ENCODE measurements at places on chromosomes 2 and 18.

- no peak overlapping the region for H3K4me3 ChIP-seq
- no peak for DNase-seq
- peak overlapping the region; percentile 57 for H3K27ac ChIP-seq
- no peaks in the 10 kb centered on the region for H3K36me3 ChIP-seq
- peaks cover 70% of the 10 kb centered on the region for H3K4me1 ChIP-seq
Measured at GRCh38 chr2:120938045-120938771, 202.5 kb downstream of the GLI2 start.

GRCh38 chr18:35519148-35519899 is 21.6 kb upstream of the INO80C start:
- peaks cover 2% of the 10 kb centered on the region for H3K4me1 ChIP-seq
- no peaks in the 10 kb centered on the region for H3K27me3 ChIP-seq
- no peak for DNase-seq
- no peaks in the 10 kb centered on the region for H3K36me3 ChIP-seq
- no peak overlapping the region for H3K4me3 ChIP-seq

GRCh38 chr18:5885361-5885760 is 10.0 kb downstream of the TMEM200C start:
- no peak overlapping the region for H3K4me3 ChIP-seq
- H3K27me3 ChIP-seq: peaks cover 16% of the 10 kb centered on the region
- no peaks in the 10 kb centered on the region for H3K36me3 ChIP-seq
- no peak for DNase-seq
- H3K4me1 ChIP-seq: peaks cover 4% of the 10 kb centered on the region

GRCh38 chr2:62382757-62383156 is 123.2 kb downstream of the TMEM17 start:
- H3K27ac ChIP-seq: no peak overlapping the region
- H3K4me1 ChIP-seq: no peaks in the 10 kb centered on the region
- no peaks in the 10 kb centered on the region for H3K36me3 ChIP-seq
- no peak overlapping the region for H3K4me3 ChIP-seq
- H3K27me3 ChIP-seq: no peaks in the 10 kb centered on the region
- DNase-seq: no peak

- H3K4me3 ChIP-seq: no peak overlapping the region
- peaks cover 10% of the 10 kb centered on the region for H3K27me3 ChIP-seq
- H3K27ac ChIP-seq: no peak overlapping the region
Measured at GRCh38 chr18:2910751-2911425, 64.1 kb downstream of the EMILIN2 start.

GRCh38 chr2:231422056-231422455 is 26.5 kb downstream of the B3GNT7 start:
- no peak overlapping the region for H3K4me3 ChIP-seq
- no peaks in the 10 kb centered on the region for H3K36me3 ChIP-seq
- H3K27ac ChIP-seq: no peak overlapping the region
- no peak for DNase-seq
- no peaks in the 10 kb centered on the region for H3K4me1 ChIP-seq

DNA sequence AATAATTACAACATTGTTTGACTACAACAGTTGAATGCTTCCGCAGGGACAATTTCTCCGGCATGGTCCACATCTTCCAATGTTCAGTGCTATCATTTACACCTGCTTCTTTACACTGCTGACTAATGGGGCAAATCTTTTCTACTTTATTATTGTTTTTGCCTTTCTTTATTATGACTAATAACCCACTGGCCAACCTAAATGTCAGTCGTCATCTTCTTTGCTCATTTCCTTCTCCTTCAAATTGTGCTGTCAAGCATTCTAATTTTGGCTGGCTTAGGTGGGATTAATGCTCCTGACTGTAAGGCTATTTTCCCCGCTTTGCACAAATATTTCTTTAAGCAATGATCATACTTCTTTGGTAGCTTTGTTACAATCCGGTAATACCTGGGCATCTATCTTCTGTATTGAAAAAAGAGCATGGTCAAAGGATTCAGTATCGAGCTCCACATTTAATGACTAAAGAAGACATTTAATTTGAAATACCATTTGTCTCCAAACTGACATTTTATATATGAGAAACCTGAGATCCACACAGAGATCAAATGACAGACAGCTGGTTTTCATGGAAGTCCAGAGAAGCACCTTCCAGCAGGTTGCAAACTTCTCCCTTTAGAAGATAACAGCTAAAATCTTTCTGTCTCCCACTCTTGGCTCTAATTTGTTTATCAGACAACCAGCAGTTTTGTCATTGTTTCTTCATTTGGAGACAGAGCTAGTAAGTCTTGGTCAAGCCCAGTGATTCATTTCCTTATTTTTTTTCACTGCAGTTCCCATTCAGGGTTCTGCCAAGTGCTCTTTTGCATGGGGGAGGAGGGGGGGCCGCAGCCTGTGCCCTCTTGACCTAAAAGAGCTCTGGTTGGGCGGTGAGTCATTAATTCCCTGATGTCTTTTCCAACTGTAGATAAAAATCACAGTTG is 132.9 kb downstream of the SOCS6 start:
- H3K27me3 ChIP-seq: no peaks in the 10 kb centered on the region
- H3K4me1 ChIP-seq: peaks cover 22% of the 10 kb centered on the region
- no peak overlapping the region for H3K4me3 ChIP-seq
- peak; percentile 84 for DNase-seq
- no peak overlapping the region for H3K27ac ChIP-seq

GRCh38 chr2:241546771-241547498 is 11.6 kb upstream of the BOK start:
- no peak overlapping the region for H3K27ac ChIP-seq
- no peak overlapping the region for H3K4me3 ChIP-seq
- H3K36me3 ChIP-seq: no peaks in the 10 kb centered on the region
- peaks cover 77% of the 10 kb centered on the region for H3K27me3 ChIP-seq

- H3K36me3 ChIP-seq: peaks cover 17% of the 10 kb centered on the region
- no peak for DNase-seq
- no peak overlapping the region for H3K27ac ChIP-seq
- H3K27me3 ChIP-seq: no peaks in the 10 kb centered on the region
Measured at GRCh38 chr2:178388287-178388686, 62.7 kb downstream of the PRKRA start.

GRCh38 chr2:10610213-10610910 is 79.4 kb downstream of the NOL10 start:
- no peaks in the 10 kb centered on the region for H3K27me3 ChIP-seq
- no peak for DNase-seq
- H3K36me3 ChIP-seq: peaks cover 10% of the 10 kb centered on the region
- H3K4me3 ChIP-seq: no peak overlapping the region

GRCh38 chr18:45254709-45255082 is 360.6 kb upstream of the SLC14A2 start:
- H3K36me3 ChIP-seq: no peaks in the 10 kb centered on the region
- peaks cover 51% of the 10 kb centered on the region for H3K4me1 ChIP-seq
- no peak overlapping the region for H3K4me3 ChIP-seq
- peak; percentile 84 for DNase-seq
- no peaks in the 10 kb centered on the region for H3K27me3 ChIP-seq

DNA sequence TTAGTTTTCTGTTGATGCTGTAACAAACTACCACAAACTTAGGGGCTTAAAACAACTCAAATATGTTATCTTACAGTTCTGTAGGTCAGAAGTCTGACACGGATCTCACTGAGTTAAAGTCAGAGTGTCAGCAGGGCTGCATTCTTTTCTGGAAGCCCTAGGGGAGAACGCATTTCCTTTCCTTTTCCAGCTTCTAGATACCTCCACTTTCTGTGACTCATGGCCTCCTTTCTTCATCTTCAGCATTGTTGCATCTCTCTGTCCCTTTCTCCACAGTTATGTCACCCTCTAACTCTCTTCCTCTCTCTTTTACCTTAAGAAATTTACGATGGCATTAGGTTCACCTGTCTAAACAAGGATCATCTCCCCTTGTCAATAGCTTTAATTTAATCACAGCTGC is 13.3 kb upstream of the PPP4R1 start:
- H3K4me3 ChIP-seq: no peak overlapping the region
- H3K36me3 ChIP-seq: no peaks in the 10 kb centered on the region
- H3K27ac ChIP-seq: no peak overlapping the region

- H3K27ac ChIP-seq: no peak overlapping the region
- H3K4me3 ChIP-seq: no peak overlapping the region
- DNase-seq: no peak
- H3K36me3 ChIP-seq: no peaks in the 10 kb centered on the region
Measured at GRCh38 chr2:70785137-70785911, 5.1 kb downstream of the FIGLA start.

GRCh38 chr2:70340075-70340474 is 38.2 kb upstream of the FAM136A start:
- no peak for DNase-seq
- no peaks in the 10 kb centered on the region for H3K4me1 ChIP-seq
- H3K27me3 ChIP-seq: no peaks in the 10 kb centered on the region
- H3K4me3 ChIP-seq: no peak overlapping the region
- no peak overlapping the region for H3K27ac ChIP-seq

DNA sequence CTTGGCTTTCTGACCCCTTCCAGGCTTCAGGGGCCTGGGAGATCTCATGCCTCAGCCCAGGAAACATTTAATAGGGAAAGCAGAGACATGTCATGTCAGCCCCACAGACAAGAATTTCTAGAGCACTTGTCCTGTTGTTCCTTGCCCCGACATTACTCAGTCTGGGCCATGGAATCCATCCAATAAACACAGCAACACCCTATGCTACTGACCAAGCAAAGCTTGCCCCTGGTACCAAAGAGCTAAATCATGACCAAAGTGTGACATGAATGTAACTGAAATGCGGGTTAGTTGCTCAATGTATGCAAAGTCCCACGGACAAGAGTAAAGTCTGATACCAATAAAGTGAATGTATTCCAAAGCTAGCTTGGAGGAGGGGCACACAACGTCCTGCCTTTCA is 35.1 kb downstream of the EHD3 start:
- DNase-seq: no peak
- no peaks in the 10 kb centered on the region for H3K36me3 ChIP-seq
- H3K4me1 ChIP-seq: peaks cover 24% of the 10 kb centered on the region

DNA sequence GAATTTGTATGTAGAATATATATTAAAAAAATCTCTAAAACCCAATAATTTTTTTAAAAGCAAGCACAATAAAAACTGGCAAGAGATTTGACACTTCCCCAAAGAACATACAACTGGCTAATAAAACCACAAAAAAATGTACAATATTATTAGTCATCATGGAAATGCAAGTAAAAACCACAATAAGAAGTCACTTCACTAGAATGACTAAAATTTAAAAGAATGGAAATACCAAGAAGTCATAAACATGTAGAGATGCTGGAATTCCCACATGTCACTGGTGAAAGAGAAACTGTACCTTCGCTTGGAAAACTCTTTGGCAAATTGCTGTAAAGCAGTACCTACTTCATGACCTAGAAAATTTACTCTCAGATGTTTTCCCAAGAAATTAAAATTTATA is 43.4 kb upstream of the KYNU start:
- H3K4me1 ChIP-seq: no peaks in the 10 kb centered on the region
- H3K27ac ChIP-seq: no peak overlapping the region
- H3K4me3 ChIP-seq: no peak overlapping the region
- H3K36me3 ChIP-seq: no peaks in the 10 kb centered on the region
- DNase-seq: no peak
- no peaks in the 10 kb centered on the region for H3K27me3 ChIP-seq

All from tibial artery (tissue), 4 donors.